H1 (cell line): ENCODE measurements at places on chromosomes 5 and 9.
A peak's percentile ranks its signal among the peaks of the same experiment; 100 is the strongest.

GRCh38 chr5:133121611-133122150, 69.9 kb downstream of the HSPA4 start:
- DNase-seq = no peak

GRCh38 chr5:139138109-139138508, 60.1 kb downstream of the SIL1 start:
- DNase-seq = no peak

DNA sequence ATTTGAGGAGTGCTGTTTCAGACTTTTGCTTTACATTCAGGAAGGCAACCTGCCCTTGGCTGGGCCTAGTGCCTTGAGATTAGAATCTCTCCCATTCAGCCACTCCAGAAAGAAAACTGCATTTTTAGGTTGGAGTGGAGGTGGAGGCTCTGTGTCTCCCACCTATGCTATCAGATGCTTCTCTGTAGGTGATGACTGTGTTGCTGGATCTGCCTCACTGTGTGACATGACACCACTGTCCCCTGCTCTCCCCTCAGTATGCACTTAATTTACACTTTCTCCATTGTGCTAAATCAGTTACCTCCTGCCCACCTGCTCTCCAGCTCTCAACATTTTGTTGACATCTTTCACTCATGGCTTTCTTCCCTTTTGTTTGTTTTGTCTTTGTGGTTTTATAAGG, 265.8 kb downstream of the TENT4A start:
- DNase-seq = no peak

GRCh38 chr5:85670417-85670816, 947.3 kb upstream of the COX7C start:
- DNase-seq = no peak

DNA sequence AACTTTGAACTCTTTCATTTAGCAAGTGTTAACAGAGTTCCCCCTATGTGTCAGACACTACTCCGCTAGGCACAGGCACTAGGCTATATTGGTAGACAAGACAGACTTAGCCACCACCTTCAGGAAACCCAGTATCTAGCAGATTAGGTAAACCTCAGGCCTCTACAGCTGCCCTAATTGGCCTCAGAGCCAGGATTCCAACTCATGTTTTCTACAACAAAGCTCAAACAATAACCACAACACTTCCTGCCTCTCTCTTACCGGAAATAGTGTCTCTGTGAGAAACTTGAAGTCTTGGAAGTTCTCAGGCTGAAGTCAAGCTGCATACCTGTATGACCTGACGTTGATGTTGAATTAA, 116.6 kb upstream of the SLC44A1 start:
- DNase-seq = no peak

- no peak for DNase-seq
Observed at GRCh38 chr9:137255448-137256114, 454 bp downstream of the NELFB start.

DNA sequence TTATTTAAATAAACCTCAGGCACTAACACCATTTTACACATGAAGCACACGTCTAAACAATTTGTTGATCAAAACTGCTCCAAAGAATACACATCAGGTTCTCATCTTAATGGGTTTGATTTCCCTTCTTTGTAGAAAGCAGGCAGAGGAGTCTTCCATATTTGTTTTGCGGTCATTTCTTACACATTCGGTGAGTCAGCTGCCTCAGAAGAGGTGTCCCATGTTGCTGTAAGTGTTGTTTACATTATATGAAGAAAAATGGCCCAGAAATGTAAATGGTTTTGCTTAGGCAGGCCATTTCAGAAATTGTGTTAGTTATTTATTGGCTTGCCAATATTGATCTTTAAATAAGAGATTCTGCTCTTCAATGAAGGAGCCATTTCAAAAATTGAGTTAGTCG, 325.8 kb downstream of the TENT4A start:
- no peak for DNase-seq

DNA sequence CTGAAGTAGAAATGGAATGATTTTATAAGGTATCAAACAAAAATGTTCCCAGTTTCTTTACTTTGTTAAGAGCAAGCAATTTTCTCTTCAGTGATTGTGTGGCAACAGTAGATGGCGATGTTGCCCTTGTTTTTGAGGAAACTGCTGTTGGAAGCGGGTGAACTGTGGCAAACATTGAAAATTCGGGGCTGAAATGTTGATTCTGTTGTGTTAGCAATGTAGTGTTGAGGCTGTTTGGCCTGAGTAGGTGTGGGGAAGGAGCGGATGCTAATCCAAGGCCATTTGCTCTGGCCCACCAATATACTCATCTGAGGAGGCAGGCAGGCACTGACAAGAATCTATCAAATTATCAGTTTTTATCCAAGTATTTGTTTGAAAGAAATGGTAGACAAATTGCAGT, 129.8 kb downstream of the SLC12A2 start:
- peak; percentile 61 for DNase-seq

GRCh38 chr9:136075881-136076678, 19.0 kb downstream of the NACC2 start:
- no peak for DNase-seq

DNA sequence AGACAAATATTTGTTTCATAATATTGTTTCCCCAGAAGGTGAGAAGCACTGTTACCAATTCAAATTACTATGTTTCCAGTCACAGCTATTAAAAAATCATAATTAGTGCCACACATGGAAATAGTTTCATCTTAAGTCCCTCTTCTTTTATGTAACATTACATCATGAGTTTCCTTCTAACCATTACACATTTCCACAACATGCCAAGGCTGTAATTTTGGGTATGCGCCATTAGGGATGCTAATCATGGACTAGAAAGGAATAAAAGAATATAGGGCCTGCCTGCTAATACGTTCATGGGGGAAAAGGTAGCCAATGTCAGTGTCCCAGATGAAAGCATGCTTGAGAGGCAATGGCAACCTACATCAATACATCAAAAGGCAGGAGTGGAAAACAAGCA, 142.5 kb upstream of the LPAR1 start:
- DNase-seq = no peak

DNA sequence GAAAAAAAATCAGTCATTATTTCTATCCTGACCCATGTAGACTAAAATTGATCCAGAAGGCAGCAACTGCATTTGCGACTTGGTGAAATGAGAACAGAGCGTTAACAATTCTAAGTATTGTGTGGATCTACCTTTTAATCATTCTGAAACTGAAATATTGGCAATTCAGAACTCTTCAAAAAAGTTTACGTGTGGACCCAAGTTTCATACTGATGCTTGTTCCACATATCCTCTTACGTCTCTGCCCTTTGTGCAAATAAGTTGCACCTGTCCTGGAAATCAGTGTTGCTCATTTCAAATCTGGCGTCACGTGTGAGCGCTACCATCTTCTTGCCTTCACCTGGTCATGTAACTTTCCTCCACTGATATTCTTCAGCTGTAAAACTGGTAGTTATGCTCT, 74.7 kb downstream of the NTRK2 start:
- no peak for DNase-seq

- peak; percentile 72 for DNase-seq
Observed at GRCh38 chr5:179795049-179795862, 1.5 kb downstream of the LTC4S start.

GRCh38 chr9:20564650-20565049, 57.6 kb downstream of the MLLT3 start:
- no peak for DNase-seq

- DNase-seq = no peak
Observed at GRCh38 chr5:20367178-20367577, 379.2 kb upstream of the CDH18 start.

GRCh38 chr9:22169243-22169642, 160.1 kb upstream of the CDKN2B start:
- no peak for DNase-seq

GRCh38 chr5:39355324-39355723, 9.0 kb downstream of the C9 start:
- no peak for DNase-seq

- DNase-seq = no peak
Observed at GRCh38 chr5:51414516-51414915, 31.3 kb downstream of the ISL1 start.

- no peak for DNase-seq
Observed at GRCh38 chr5:10480237-10480985, 38.7 kb downstream of the ROPN1L start.

DNA sequence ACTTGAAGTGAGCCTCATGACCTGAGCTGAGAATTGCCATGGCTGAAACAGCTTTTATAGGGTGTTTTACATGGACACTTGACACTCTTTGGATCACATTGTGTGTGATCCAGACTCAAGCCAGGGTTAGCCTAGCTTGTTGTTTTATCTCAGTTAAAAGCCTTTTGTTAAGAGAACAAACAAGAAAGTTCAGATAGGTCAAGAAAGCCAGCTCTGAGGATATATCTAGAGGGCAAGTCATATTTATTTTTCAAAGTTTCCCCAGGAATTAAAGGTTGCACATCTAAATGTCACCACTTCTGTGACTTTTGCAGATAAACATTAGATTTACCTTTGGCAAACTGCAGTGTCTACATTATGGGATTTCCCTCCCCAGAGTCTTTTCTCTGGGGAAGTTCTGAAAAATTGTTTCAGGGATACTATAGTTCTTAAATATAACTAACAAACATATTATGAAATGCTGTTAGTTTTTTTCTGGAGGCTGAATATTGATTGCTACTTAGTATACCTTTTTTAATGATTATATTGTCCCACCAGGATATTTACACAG, 134.5 kb downstream of the C9orf152 start:
- DNase-seq = no peak

DNA sequence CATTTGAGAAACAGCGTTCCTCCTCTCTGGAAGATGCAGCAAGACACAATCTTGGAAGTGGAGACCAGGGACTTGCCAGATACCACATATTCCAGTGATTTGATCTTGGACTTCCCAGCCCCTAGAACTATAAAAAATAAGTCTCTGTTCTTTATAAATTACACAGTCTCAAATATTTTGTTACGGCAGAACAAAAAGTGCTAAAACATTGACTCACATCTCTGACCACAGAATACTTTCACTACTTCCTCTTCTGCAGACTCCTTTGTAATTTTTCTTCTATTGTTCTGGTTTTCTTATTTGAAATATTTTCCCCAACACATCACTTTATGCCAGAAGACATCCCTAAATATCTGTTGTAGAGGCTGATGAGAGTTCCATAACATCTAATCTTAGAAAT, 706.1 kb upstream of the CDH18 start:
- no peak for DNase-seq

DNA sequence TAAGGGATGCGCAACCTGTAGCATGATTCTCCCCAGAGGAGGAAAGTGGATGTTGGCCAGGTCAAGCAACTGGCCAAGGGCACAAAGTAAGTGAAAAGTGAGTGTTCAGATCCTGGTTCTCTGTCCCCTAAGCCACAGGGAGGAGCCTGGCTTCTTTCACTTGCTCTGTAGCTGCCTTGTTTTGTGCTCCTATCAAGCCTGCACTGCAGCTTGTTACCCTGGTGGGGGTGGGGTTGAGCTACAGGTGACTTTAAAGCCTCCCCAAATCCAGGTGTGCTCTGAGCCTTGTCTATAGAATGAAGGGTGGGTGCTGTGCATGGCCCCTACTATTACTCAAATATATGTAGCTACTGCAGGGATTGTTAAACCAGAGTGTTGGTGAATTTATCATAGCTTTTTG, 32.9 kb downstream of the RALGPS1 start:
- DNase-seq = no peak

GRCh38 chr9:88746743-88747398, 211.9 kb downstream of the NXNL2 start:
- DNase-seq = no peak

GRCh38 chr5:15393146-15393545, 106.8 kb upstream of the FBXL7 start:
- DNase-seq = no peak

GRCh38 chr5:88502179-88503040, 233.8 kb upstream of the TMEM161B start:
- no peak for DNase-seq

DNA sequence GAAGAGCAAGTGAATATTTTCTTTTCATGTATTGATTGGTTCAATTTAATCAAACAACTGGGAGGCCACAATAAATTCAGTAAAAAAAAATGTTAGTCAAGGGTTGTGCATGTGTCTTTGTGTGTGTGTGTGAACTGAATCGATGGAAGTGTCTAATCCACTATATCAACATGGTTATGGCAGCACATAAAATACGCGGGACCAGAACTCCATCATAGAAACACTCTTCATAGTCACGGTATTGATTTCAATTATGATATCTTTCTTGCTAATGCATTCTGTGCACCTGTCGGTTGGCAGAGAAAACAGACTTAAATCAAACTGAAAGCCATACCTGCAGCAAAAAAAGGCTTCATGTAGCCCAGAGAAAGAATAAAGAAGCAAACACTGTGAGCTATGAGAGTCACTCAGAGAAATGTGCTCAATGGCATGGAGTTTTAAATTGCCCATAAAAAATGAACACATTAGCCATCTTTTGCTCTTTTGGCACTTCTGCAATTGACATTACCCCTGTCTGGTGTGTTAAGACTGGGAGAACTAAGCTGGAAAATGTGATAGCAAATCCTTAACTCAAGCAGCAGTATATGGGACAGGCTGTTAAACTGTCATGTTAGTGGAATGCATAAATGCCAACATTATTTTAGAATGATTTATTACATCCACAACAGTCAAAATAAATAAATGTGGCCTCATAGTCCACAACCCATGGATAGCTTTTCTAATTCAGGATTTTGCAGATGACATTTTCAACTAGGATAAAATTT, 642.4 kb upstream of the C9orf72 start:
- DNase-seq = no peak

- no peak for DNase-seq
Observed at GRCh38 chr5:104909803-104910202, 1347.2 kb upstream of the NUDT12 start.

DNA sequence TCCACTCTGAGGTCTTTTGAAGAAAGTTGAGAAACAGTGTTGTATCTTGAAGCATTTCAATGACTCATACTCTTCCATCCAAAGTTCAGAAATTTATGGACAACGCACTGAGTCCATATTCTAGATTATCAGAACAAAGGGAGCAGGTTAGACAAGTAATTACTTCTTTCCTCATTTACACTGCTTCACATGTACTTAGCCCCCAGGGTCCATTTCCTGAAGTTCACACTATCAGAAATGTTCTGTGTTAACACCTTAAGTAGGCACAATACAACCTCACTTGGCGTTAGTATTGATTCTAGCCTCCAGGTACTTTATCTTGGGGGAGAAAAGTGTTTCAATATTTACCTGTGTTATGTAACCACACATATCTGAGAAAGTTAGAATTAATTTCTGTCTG, 487.9 kb upstream of the DMAC1 start:
- DNase-seq = no peak

DNA sequence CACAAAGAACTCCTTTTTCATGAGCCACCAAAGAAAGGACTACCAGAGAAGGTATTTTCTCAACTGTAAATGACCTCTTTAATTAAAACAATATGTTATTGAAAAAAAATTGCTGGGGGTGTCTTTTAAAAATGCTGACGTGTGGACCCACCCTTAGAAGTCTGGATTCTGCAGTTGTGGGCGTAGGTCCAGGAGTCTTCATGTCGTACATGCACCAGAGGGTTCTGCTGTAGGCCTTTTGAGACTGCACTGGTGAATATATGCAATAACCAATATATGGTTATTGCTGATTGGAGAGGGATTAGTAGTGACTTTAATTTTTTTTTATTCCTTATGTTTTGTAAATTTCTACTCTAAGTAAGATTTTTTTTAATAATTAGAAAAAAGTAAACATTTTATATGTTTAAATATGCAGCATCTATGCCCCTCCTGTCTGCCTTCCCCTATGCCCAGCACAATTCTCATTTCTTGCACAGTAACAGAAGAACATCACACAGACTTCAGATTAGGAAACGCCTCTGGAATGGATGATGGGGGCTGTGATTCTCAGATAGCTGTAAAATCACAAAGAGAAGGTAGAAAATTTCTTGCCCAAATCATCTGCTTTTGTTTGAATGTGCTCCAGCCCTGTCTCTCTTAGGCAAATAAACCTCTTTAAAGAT, 102.0 kb downstream of the PTTG1 start:
- no peak for DNase-seq
